T-helper 9 cell (primary cell): ENCODE measurements at places on chromosomes 16 and 17.
A peak's percentile ranks its signal among the peaks of the same experiment; 100 is the strongest.

GRCh38 chr17:74362810-74363498 is 1.3 kb upstream of the BTBD17 start:
- no peak for DNase-seq

- DNase-seq = peak; percentile 60
Observed at GRCh38 chr17:43878260-43879175, 28.8 kb downstream of the MPP2 start.

GRCh38 chr16:46859719-46860152 is 24.4 kb upstream of the GPT2 start:
- no peak for DNase-seq

- peak; percentile 44 for DNase-seq
Observed at GRCh38 chr17:44222112-44222869, 2.8 kb upstream of the UBTF start.

GRCh38 chr17:44961921-44962350 is 6.2 kb downstream of the C1QL1 start:
- no peak for DNase-seq

DNA sequence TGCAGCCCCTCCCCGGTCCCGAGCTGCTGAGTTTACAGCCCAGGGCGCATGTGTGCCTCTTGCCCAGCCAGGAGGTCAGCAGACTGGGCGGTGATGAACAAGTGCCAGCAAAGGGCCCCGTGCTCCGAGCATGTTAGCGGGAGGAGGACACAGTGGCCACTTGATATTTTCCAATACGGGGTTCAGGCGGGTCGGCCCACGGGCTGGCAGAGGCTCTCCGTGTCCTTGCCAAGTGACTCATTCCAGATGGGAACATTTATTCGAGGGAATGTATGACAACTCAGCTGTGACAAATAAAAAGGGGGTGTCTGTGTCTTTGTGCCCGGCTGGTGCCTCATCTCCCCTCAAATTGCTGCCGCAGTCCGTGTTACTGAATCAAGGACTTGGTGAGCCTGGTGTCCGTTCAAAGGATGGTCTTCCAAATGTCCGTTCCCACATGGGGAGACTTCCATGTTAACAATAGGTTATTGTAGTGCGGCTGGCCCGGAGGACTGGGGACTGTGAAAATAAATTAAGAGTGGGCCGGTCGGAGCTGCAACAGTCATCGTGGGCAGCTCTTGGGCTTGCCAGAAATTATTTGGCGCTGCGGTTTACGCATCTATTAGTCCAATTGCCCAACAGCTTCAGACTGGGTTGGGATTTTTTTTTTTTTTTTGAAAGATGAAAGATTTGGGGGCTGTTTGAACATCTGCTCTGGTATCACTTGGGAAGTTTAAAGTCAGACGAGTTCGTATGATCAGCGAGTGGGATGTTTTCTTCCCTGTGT is 174.0 kb upstream of the CIBAR2 start:
- no peak for DNase-seq

DNA sequence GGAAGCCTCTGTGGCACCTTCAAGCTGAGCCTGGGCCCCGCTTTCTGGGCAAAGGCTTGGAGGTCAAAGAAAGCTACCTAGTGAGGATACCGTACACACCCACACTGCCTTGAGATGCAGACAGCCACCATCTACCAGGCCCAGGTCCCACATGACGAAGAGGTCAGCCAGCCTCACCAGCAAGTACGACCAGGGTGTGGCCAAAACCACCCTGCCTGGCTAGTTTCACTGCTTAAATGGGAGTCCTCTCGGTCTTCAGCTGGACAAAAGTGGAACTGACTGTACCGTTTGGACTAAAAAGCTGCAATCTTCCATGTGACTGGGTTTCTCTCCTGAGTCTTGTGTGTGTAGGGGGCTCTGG is 21.6 kb downstream of the VASN start:
- no peak for DNase-seq

DNA sequence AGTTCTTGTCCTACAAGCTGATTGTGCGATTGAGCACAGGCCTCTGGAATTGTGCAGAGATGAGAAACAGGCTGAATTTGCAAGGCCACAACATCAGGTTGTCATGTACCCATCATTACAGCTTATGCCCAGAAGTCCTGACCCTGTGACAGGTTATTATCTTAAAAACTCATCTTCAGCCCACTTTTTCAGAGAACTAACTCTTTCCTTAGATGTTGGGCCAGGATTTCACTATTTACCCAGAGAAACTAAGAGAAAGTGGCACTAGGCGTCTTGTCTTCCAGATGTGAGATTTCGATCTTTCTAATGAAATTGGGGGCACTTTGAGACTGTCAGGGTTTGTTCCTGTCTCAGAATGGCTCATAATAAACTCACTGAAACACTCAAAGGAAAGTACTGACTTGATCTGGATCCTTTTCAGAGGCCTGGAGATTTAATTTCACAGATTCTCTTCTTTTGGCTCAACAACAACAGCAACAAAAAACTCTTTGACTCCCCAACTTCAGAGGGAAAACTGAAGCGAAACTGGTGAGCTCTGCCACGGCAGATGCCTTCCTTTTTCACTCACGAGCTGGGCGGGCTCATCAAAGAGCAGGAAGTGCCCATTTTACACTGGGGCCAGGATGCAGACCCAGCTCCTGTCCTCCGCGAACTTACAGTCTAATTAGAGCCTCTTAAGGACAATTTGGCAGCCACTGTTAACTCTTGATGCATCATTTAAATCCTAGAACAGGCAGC is 17.7 kb upstream of the SLC12A3 start:
- DNase-seq = no peak

DNA sequence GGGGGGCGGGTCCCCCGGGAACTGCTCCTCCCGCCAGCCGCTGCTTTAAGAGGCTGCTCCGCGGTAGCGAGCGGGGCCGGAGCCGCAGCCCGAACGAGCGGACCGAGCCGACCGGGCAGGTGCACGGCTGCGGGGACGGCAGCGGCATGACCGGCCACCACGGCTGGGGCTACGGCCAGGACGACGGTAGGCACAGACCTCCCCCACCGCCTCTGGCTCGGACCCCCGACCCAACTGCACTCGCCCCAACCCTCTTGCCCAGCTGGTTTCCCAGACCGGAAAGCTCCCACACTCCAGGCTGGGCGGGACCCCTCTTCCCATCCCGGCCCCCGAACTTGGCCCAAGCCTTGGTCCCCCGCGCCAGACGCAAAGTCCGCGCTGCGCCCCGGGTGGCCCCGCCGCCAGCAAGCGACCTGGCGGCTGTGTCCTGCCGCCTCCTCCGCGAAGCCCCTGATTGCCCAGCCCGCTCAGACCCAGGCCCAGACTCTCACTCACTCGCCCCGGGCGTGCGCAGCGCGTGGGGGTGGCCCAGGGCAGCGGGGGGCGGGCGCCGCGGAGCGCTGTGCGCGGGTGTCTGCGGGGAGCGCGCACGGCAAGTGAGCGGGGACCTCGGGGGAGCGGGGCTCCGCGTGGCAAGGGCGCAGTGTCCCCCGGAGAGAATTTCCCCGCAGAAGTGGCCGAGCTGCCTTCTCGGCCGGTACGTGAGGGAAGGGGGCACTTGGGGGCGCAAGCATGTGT is at the start of gene CA7:
Gene CA7, plus strand, starts transcription at position 73 of the 738 bp plus-strand sequence. Its CDS starts 74 bp downstream, at position 147.
- no peak for DNase-seq

DNA sequence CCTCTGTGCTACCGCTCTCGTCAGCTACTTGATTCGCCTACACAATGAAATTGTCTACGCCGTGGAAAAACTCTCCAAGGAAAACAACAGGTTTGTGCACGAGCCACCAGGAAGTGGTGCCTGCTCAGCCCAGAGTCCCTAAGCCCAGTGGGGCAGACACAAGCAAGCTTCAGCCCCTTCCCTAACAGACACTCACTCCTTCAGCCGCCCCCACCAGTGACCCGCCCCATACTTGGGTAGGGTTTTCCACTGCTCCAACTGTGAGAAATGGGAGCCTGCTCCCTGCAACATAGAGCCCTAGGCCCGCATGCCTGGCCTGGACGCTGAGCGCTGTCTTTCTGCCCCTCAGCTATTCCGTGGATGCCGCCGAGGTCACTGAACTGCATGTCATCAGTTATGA is 28.6 kb upstream of the ENDOV start:
- DNase-seq = no peak

DNA sequence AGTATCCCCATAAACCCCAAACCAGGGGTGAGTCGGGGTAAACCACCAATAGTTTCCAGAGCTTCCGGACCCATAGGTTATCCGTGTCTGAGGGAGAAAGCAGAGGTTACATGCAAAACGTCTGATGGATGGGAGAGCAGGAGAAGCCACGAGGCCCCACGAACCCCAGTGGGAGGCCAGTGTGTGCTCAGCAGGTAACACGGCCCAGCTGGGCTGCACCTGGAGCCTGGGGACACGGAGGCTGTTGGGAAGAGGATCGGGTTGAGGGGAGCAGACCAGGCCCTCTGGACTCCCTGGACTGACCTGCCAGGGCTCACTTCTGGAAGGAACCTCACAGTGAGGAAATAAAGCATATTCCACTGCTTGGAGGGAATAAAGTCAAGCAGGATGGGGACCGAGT is 78.1 kb downstream of the SEC14L1 start:
- DNase-seq = no peak

DNA sequence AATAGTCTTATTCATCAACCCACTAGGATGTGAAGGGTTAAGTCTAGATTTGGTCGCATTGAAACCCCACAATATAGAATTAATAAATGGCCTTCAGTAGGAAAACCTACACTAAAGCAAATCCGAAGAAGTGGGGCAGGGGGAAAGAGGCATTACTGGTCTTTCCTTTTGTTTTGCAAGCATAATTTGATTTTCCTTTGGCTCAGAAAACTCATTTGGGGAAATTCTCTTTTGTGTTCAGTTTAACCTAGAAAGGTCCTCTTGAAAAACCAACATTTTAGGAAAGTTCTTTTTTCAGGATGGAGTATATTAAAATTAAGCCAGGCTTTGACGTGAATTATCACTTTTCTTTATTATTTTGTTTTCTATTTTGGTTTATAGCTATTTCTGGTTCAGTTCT is 31.7 kb downstream of the ERCC4 start:
- no peak for DNase-seq

GRCh38 chr17:44043272-44043696 is 23.2 kb downstream of the LSM12 start:
- DNase-seq = no peak

- peak; percentile 3 for DNase-seq
Observed at GRCh38 chr16:19885451-19886072, 914 bp upstream of the GPRC5B start.

DNA sequence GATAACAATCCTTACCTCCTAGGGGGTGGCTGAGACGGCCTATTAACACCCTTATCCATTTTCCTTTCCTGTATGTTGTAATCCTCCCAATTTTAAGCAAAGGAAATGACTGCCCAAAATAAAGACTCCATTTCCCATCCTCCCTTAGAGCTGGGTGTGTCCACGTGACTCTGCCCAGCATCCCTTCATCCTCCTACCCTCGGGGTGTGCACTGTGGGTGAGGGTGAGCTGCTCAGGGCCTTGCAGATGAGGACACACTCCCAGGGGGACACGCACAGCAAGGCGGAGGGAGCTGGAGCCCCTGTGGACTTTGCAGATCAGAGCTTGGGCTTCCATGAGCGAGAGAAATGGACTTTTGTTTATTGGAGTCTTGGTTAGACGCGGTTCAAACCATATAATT is 186.8 kb downstream of the IRF8 start:
- no peak for DNase-seq

DNA sequence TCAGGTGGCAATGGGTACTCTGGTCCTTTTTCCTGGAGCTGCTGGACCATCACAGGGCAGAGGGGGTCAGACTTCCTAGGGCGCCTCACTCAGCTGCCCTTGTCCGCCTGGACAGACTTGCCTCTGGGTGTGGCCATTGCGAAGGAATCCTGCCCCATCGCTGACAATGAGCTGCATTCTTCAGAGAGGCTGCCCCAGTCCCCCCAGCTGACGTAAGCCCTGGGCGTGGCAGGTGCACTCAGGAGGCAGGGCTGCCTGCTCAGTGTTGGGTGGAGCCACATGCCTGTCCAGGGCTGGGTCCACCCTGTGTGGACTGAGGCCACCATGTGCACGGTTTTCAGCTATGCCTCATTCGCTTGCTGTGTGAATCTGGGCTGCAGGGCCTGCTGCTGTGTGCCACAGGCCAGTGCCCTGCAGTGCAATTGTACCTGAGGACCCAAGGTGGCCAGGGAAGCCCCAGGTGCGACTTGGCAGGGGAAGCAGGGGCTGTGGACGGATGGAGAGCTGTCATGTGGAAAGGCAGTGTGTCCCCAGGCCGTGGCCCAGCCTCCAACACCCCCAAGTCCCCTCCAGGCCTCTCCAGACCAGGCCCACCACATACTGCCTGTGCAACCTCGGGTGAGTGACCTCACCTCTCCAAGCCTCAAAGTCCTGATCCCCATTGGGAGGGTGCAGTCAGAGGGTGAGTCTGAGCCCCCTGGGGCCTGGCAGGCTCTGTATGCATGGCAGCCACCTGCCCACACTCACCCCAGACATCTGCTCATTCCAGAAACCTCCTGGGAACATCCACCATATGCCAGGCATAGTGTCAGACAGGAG is 14.0 kb upstream of the MPRIP start:
- no peak for DNase-seq

- no peak for DNase-seq
Observed at GRCh38 chr17:21602176-21602575, 90.1 kb upstream of the KCNJ18 start.

- DNase-seq = no peak
Observed at GRCh38 chr17:17370711-17371110, 67.5 kb downstream of the NT5M start.

- DNase-seq = peak; percentile 51
Observed at GRCh38 chr17:78925234-78925633, at the start of gene TIMP2. TIMP2 (minus strand) TSS chr17:78925387; CDS start chr17:78925088, 299 bp downstream.

DNA sequence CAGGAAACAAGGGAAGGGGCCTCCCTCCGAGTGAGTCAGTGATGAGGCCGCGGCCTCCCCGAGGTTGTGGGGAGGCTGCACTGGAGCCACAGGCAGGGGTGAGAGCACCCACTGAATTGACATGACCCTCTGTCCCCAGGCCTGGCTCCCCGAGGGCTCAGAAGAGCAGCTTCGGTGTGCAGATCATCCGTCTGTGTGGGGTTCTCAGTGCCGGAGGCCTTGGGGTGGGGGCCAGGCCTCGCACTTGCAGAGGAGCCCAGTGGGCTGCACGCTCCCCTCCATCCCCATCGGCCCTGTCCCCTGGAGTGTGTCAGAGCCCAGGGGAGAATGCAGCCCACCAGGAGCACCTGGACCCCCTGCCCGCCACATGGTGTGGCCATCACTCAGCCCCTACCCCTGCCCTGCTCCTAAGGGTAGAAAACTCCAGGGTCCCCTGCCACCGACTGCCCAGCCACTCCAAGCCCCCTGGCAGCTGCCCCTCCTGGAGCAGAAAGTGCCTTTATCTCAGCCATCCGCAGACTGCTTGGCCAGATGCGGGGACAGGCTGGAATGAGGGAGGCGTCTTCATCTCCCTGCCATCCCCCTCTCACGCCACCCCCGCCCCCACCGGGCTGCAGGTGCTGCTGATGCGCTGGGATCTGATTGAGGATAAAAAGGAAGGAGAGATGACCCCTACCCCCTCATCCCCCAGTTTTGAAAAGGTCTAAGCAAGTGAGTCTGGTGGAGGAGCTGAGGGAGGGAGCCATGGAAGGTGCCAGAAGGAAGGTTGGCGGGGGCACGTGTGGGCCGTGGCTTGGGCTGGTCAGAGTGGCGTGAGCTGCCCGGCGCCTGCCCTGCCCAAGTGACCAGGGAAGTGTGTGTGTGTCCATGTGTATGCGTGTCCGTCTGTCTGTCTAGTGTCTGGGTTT is 358.3 kb downstream of the SEC14L1 start:
- DNase-seq = no peak

- DNase-seq = no peak
Observed at GRCh38 chr17:50527155-50527762, 5.3 kb upstream of the EPN3 start.

GRCh38 chr17:10777131-10777807 is 26.6 kb downstream of the TMEM238L start:
- DNase-seq = no peak
